ENCODE measurements at places on chromosomes 6 and 20.

GRCh38 chr20:8568075-8568474 is 436.0 kb downstream of the PLCB1 start:
- no peak for DNase-seq

GRCh38 chr20:22070610-22071058 is 365.2 kb downstream of the PAX1 start:
- no peak for DNase-seq

- no peak for DNase-seq
Measured at GRCh38 chr6:29678114-29678513, 2.8 kb downstream of the ZFP57 start.

GRCh38 chr20:23032056-23032749 is 2.9 kb upstream of the SSTR4 start:
- no peak for DNase-seq

GRCh38 chr6:143125864-143126573 is 65.3 kb downstream of the AIG1 start:
- DNase-seq, result no peak

DNA sequence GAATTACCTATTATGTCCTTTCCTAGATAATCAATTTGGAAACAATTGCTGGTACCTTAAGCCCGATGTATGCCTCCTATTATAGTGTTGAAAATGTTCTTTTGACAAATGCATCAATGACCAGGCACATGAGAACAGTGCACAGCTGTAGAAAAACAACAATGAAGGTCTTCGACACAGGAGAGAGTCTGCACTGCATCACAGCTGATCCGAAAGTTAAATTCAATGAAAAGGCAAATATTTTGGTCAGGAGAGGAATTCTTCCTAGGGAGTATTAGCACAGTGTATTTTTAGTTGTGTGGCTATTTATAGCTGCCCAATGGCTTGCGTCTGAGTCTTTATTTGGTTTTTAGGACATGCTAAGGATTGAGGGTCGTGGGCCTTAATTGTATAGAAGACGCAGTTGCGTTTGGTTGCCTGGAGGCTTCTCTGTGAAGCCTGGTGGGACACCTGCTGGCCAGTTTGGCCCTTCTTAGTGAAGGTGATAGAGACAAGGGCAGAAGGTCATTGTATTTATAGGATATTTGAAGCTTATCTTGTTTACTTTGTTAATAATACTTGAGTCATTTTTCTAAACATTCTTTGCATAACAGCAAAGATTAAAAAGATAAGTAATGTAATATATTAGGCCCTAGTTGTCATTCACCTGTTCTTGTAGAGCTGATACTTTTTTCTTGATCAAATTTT is 72.3 kb downstream of the CDYL start:
- DNase-seq, result no peak

GRCh38 chr6:51934098-51934497 is 153.3 kb downstream of the PKHD1 start:
- DNase-seq, result no peak

GRCh38 chr6:92762443-92763273 is 656.7 kb downstream of the EPHA7 start:
- no peak for DNase-seq

GRCh38 chr6:142118328-142118727 is 14.4 kb upstream of the GJE1 start:
- DNase-seq, result no peak

DNA sequence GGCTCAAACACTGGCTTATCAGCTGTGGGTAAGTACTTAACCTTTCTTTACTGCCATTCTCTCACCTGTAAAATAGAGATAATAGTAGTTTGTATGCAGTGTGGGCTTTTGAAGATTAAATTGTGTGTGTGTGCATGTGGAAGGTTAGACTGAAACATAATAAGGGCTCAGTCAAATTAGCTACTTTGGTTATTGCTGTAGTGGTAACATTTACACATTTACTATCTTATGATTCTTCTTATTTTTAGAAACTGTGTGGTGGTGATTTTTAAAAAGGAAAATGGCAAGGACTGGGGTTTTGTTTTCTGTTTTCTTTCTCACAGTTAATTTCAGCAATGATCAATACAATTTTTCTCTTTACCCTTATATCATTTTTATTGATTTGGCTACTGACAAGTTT is 206.9 kb downstream of the NKAIN2 start:
- DNase-seq, result no peak

- DNase-seq, result no peak
Measured at GRCh38 chr6:139367810-139368351, 6.6 kb downstream of the CITED2 start.

GRCh38 chr6:63307581-63308246 is 12.1 kb downstream of the LGSN start:
- DNase-seq, result peak; percentile 16

GRCh38 chr20:15320941-15321340 is 983.5 kb upstream of the FLRT3 start:
- DNase-seq, result no peak

GRCh38 chr6:108959972-108960582 is 111.9 kb downstream of the ARMC2 start:
- DNase-seq, result no peak

DNA sequence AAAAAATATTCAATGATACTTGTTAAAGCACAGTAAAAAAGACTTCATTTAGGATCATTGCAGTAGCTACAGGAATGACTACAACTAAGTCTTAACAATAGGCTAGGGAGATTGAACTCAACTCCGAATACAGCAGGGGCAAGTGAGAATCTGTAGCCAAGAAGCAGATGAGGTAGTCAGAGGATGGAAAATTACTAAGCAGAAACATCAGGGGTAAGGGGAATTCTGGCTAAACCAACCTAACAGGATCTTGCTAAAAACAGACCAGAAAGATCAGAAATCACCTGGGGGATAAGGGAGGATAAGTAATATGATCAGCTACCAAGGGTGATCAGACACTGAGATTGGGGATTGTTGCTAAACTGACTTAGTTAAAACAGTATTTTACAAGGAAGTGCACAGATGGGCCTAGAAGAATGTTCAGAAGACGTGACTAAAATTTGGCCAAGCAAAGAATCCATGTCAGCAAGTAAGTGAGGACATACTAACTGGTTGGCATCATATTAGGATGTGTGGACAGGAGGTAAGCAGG is 217.5 kb downstream of the TENT5A start:
- no peak for DNase-seq

- no peak for DNase-seq
Measured at GRCh38 chr20:62448788-62449187, 21.4 kb upstream of the RBBP8NL start.

DNA sequence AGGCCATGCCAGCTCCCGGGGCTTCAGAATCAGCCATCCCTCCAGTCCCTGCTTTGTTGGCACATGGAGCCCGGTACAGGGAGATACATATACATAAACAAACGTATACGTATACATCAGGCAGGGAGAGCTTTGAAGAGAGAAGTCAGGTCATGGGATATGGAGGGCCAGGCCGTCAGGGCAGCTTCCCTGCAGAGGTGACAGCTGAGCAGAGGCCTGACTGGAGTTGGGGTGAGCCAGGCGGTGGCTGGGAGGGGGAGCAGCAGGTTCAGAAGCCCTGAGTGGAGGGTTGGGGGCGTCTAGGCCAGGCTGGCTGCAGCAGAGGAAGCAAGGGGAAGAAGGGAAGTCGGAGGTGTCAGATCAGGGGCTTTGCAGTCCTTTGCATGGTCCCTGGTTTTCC is 61.7 kb downstream of the STK35 start:
- DNase-seq, result no peak

DNA sequence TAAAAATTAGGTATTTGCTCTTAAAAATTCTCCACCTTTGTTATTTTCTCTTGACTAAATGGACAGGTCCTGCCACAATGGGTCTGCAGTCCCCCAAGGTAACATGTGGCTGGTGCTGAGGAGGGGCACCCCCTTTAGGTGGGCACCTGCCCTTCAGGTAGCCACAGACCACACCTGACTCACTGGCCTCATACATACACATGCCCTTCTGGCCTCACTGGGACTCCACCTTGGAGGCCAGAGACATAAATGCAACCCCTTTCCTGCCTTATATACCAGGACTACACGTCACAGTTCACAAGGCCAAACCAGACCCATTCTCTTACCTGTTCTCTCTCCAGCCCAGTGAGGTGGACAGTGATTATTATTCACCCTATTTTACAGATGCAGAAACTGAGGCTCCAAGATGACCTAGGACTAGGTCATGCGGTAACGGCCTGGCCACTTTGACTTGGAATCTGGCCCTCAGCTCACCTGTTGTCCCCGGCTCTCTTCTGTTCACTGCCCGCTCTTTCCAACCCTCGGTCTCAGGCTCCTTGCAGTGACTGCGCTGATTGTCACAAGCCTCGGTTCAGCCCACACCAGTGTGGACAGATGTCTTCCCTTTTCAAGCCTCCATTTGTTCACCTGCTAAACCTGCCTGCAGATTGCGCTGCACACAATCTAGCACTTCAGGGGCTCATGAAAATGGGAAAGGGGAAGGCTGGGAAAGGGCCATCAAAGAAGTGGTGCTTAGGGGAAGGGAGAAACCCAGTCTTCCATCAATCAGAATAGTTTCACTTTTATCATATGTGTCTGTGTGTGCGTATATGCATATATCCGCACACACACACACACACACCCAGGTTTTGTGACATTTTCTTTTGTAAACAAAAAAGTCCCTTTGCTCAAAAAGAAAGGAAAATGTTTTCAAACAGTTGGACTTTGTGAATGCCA is 121.7 kb downstream of the BCAS1 start:
- DNase-seq, result no peak

DNA sequence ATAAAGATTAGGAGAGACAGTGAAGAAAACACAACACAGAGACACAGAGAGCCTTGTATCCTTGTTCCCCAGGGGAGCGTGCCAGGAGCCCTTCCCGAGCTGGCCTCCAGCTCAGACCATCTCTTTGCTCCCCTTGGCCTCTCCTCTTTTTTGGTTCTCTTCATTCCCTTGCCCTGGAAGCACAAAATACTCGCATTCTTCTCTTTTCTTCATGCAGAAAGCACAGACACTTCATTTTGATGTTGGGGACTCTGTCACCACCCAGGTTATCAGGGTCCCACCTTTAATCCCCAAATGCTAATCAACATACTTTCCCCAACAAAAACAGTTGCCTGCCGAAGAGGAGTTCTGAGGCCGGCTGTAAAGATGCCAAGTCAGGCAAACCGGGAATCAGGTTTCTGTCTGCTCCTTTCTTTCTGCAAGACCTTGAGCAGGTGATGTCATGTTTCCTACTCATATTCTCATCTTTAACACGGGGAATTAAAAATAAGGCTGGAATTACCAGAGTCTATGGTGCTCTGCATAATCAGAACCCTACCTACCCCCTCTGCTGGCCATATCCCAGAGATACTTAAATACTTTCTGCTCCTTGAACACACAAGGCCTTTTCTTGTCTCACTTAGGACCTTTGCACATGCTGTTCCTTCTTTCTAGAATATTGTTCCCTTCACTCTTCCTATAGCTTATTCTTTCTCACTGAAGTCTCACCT is 21.7 kb downstream of the TGM6 start:
- DNase-seq, result peak; percentile 22

DNA sequence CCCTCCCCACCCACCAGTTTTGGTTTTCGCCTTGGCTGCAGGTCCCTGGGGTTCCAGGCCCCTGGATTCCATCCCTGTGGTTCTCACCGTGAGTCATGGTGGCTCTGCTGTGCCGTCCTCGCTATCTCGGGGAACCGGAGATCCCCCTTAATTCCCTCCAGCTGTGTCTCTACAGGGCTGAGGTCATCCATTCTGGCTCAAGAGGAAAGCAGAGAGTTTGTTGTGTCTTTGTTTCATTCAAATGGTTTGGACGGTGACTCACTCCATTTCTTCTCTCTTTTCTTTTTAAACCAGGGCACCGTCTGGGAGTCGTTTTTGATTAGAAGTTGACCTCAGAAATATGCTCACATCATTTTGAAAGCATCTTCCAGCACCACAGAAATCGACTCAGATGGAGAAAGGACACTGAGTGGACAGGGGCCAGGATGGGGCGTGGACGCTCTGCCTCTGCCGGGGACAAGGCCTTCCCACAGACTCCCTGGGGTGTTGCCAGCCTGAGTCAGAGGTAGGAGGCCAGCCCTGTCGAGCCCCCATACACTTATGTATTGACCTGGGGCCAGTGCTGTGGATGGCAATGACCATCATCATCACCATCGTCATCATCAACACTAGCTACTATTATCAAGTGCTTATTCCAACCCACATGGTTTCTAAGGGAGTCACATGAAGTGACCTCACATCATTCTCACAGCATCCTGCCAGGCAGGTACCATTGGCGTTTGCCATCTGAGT is 176.2 kb downstream of the NFATC2 start:
- DNase-seq, result peak; percentile 98

- DNase-seq, result no peak
Measured at GRCh38 chr6:112634376-112634775, 287.2 kb downstream of the RFPL4B start.

GRCh38 chr20:50845566-50846215 is 50.8 kb downstream of the BCAS4 start:
- DNase-seq, result no peak

DNA sequence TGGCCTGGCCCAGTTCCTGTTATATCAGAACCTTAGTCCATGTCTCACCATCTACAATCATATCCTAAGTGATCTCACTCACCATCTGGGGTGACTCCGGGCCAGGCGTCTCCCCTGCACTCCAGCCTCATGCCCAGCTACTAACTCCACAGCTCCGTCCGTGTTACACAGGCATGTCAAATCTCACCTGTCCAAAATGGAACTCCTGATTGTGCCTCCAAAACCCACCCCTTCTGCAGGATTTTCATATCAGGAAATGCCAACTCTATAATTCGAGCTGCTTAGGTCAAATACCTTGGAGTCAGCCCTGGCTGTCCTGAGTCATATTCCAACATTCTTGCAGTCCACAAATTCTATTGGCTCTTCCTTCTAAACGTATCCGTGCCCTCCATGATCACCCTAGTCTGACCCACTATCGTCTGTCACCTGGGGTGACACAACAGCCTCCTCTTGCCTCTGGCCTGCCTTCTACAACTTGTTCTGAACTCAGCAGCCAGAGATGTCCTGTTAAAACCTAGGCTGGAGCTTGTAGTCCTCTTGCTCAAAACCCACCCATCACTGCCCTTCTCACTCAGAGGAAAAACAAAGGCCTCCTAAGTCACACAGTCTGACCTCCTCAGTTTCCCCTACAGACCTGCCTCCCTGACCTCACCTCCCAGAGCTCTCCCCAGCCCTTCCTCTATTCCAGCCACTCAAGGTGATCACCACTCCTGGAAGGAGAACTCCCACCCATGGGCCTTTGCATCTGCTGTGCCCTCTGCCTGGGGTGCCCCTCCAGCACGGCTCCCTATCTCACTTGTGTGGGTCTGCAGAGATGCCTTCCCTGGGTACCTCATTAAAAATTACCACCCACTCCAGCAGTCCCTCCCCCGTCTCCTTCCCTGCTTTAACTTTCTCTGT is 85.3 kb upstream of the SIRPA start:
- DNase-seq, result no peak

GRCh38 chr6:111741177-111741952 is 131.9 kb downstream of the FYN start:
- no peak for DNase-seq

DNA sequence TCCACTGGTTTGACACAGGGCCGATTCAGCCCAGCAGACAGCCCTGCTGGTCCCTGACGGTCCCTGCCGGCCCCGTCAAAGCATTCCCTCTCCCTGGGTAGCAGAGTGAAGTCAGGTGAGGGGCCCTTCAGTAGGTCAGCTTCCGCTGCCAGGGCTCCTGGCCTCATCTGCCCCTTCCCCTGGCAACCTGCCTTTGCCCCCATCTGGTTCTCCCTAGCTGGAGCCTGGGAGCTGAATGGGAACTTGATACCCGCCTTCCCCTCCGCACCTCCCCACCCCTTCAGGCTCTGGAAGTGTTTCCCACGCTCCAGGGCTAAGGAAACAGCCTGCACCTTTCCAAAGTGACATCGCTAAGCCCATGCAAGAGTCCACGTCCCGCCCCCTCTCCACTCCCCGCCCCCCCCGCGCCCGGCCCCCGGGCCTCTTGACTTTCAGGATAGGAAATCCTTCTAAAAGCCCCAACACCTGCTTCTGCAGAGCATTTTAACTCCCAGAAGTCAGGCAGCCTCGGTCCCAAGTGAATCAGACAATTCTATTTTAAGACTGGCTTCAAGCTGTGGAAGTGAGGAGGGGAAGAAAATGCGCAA is 53.3 kb downstream of the ISM1 start:
- no peak for DNase-seq

Measured in HFF-Myc (cell line).